Aorta (tissue), 5 donors: ENCODE measurements at places on chromosomes 16 and 17. TPM values are rescaled to one million over a fixed set of nuclear protein-coding genes. Genes with fewer than 3 reads are reported as not detected.

- no peak for DNase-seq
- H3K36me3 ChIP-seq, result no peaks in the 10 kb centered on the region
- no peak overlapping the region for H3K4me3 ChIP-seq
- H3K4me1 ChIP-seq, result peaks cover 2% of the 10 kb centered on the region
- no peaks in the 10 kb centered on the region for H3K27me3 ChIP-seq
- H3K27ac ChIP-seq, result no peak overlapping the region
Observed at GRCh38 chr17:29250666-29251065, 4.0 kb downstream of the CRYBA1 start.

Gene CCDC40
- 2.6 TPM for polyA plus RNA-seq

DNA sequence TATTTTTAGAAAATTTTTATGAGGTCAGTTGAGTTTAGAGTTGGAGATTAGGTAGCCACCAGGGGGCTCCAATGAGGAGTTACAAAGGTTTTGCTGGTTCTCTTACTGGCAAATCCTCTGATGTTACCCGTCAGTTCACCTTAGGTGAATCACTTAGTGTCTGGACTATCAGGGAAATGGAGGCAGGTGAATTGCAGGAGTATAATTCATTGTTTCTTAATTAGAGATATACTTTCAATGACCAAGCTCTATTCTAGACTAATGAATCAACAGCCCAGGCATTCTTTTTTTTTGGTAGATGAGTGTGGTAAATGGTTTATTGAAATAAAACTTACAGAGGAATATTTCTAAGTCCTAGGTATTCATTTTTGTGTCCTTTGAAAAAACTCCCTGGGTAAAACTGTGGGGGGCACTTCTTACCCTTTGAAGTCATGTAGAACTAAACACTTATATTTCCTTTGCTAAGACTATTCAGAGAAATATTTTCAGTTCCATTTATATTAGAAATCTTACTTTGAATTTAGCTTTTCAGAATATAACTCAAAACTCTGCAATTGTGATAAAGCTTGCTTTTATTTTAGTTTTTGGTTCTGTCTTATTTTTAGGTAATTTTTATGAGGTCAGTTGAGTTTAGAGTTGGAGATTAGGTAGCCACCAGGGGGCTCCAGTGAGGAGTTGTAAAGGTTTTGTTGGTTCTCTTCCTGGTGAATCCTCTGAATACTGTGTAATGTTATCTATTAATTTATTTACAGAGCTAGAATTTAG is 17.7 kb downstream of the PSMD11 start:
- H3K4me3 ChIP-seq, result no peak overlapping the region
- peak; percentile 61 for DNase-seq
- H3K27ac ChIP-seq, result no peak overlapping the region
- peaks cover 2% of the 10 kb centered on the region for H3K36me3 ChIP-seq

DNA sequence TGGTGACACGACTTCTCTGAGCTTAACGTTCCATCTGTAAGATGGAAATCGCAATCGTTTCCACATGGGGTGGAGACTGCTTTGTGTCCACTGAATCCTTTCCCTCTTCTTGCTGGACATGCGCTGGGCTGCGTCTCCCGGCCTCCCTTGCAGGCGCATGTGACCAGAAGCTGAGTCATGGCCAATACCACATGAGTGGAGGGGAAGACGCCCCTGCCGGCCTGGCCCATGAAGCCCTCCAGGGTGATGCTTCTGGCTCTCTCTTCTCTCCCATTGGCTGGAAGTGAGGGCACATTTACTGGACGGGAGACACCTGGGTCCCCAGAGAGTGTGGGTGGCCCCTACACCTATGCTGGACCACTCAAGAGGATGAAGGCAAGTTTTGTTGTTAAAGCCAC is 71.1 kb downstream of the DYNLRB2 start:
- H3K36me3 ChIP-seq, result no peaks in the 10 kb centered on the region
- no peak for DNase-seq
- H3K27ac ChIP-seq, result no peak overlapping the region
- no peak overlapping the region for H3K4me3 ChIP-seq
- no peaks in the 10 kb centered on the region for H3K27me3 ChIP-seq
- H3K4me1 ChIP-seq, result no peaks in the 10 kb centered on the region

GRCh38 chr16:82744958-82745357 is 118.2 kb downstream of the CDH13 start:
- no peaks in the 10 kb centered on the region for H3K27me3 ChIP-seq
- no peak for DNase-seq
- H3K27ac ChIP-seq, result no peak overlapping the region
- no peak overlapping the region for H3K4me3 ChIP-seq
- no peaks in the 10 kb centered on the region for H3K36me3 ChIP-seq
- H3K4me1 ChIP-seq, result peaks cover 2% of the 10 kb centered on the region

DNA sequence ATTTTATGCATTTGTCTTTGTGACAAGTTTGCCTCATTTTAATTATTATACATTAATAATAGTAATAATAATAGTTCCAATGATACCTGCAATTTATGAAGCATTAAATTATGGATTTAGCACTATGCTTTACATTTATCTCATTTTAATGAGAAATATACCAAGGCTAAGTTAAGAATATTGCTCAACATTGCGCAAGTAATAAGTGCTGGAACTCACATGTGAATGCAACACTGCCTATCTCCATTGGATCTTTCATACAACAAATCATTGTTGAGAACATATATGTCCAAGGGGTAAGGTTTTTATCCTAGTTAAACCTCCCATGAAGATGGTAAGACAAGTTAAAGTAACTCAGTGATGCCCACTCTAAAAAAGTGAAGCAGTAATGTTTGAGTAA is 703.7 kb upstream of the SOX9 start:
- no peaks in the 10 kb centered on the region for H3K36me3 ChIP-seq
- no peak overlapping the region for H3K27ac ChIP-seq
- no peak overlapping the region for H3K4me3 ChIP-seq
- H3K4me1 ChIP-seq, result no peaks in the 10 kb centered on the region

DNA sequence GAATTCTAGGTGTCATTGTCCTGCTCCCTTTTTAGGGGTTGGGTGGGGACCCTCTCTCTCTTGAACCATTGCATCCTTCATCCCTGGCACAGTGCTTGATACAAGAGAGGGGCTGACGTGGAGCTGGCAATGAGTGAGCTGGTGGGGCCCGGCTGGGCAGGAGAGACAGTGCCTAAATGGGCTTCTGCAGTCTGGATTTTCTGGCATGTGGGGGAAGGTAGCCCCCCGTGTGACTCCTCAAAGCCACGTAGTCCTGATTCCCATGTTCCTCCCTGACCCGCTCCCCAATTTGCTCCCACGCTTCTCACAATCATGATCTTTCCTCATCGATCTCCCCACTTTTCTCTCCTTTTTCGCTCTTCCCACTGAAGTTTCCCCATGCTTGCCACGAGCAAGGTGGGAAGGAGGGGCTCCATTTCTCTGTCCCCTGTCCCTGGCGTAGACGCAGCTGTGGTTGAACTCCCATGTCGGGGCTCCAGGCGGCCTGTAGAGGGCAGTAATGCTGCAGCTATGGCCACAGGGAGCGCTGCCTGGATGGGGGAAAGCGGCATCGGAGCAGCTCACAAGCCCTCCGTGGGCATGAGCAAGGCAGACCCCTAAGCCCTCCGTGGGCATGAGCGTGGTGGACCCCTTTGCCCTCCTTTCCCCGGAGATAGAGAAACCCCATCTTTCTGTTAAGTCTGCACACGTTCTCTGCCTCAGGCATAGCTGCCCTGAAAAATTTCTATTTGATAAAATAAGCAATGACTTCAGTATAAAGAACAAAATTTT is 47.5 kb downstream of the HAPSTR1 start:
- peak; percentile 88 for DNase-seq
- H3K27me3 ChIP-seq, result no peaks in the 10 kb centered on the region
- no peaks in the 10 kb centered on the region for H3K36me3 ChIP-seq
- H3K4me1 ChIP-seq, result no peaks in the 10 kb centered on the region

- H3K27ac ChIP-seq, result no peak overlapping the region
- no peak for DNase-seq
- no peaks in the 10 kb centered on the region for H3K27me3 ChIP-seq
Observed at GRCh38 chr17:75396796-75397195, 8.7 kb downstream of the GRB2 start.

Gene HNF1B
- polyA plus RNA-seq, result not detected

Gene TMC8
- polyA plus RNA-seq, result 1.0 TPM
